Activated naive CD4-positive, alpha-beta T cell treated with anti-CD3 and anti-CD28 coated beads, Interleukin-2, amount 50 U/mL, for 72 hours (primary cell): ENCODE measurements at places on chromosomes 1 and 21. TPM values are rescaled to one million over a fixed set of nuclear protein-coding genes. Genes with fewer than 3 reads are reported as not detected.

RIIAD1 gene
- not detected for total RNA-seq

CLDN8 gene
- not detected for total RNA-seq

FCN3 gene
- total RNA-seq, result not detected

CYYR1 gene
- not detected for total RNA-seq

USP21 gene
- 60.3 TPM for total RNA-seq

GBP4 gene
- 37.2 TPM for total RNA-seq

TDRD5 gene
- total RNA-seq, result not detected

TENT5C gene
- 6.6 TPM for total RNA-seq

USP24 gene
- total RNA-seq, result 48.7 TPM

B3GALT6 gene
- 9.0 TPM for total RNA-seq

TEKT2 gene
- total RNA-seq, result 0.27 TPM

CLCNKB gene
- not detected for total RNA-seq

FCER1G gene
- total RNA-seq, result 0.49 TPM

SLC9C2 gene
- total RNA-seq, result not detected

DEPDC1 gene
- 16.1 TPM for total RNA-seq

F11R gene
- total RNA-seq, result 26.0 TPM

DCST1 gene
- total RNA-seq, result 0.34 TPM

SH2D2A gene
- total RNA-seq, result 186 TPM

AMIGO1 gene
- 0.97 TPM for total RNA-seq

SCAMP3 gene
- total RNA-seq, result 107 TPM

FALEC gene
- 0.89 TPM for total RNA-seq

CRYAA gene
- total RNA-seq, result not detected

ACTL8 gene
- 0.14 TPM for total RNA-seq

KCNT2 gene
- not detected for total RNA-seq

CADM3 gene
- not detected for total RNA-seq

TNFRSF18 gene
- total RNA-seq, result 250 TPM

TNFRSF4 gene
- 166 TPM for total RNA-seq

LINGO4 gene
- 0.72 TPM for total RNA-seq

FAM163A gene
- total RNA-seq, result not detected

TUFT1 gene
- total RNA-seq, result 5.1 TPM

UBL4B gene
- not detected for total RNA-seq

ELF3 gene
- total RNA-seq, result 0.37 TPM

PLCH2 gene
- 7.1 TPM for total RNA-seq

GJA4 gene
- total RNA-seq, result not detected
